Stimulated activated CD8-positive, alpha-beta memory T cell treated with anti-CD3 and anti-CD28 coated beads, Interleukin-15, amount 100 ng/mL, for 4 hours (primary cell): ENCODE measurements at places on chromosomes 5 and 9.

- DNase-seq = no peak
These were observed at the start of gene CDX1 for GRCh38 chr5:150166650-150167511. Gene CDX1 (plus strand): TSS chr5:150166778. CDS start chr5:150166877, 99 bp downstream.

GRCh38 chr5:10333154-10334006 is 20.1 kb upstream of the MARCHF6 start:
- DNase-seq = no peak

GRCh38 chr9:108060175-108060574 is 570.6 kb upstream of the KLF4 start:
- DNase-seq = no peak

DNA sequence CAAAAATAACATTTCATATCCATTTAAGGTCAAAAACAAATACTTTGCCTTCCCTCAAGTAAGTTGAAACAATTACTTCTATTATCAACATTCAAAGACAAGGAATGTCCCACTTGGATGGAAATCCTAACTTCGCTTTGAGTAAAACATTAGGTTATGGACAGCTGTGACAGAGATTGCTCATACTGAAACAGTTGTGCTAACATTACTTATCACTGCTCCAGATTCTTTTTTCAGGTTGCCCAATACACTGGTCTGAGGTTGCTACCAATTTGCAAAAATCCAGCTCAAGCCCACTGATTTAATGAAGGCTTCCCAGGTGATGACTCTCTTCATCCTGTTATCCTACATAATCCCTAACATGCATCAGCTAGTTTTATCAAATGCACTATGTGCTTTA is 98.3 kb downstream of the UBAP2 start:
- no peak for DNase-seq

- DNase-seq = no peak
These were observed 466.1 kb downstream of the SPATA31D1 start for GRCh38 chr9:82454509-82455190.

GRCh38 chr5:124064956-124065355 is 553.0 kb downstream of the CSNK1G3 start:
- no peak for DNase-seq

- DNase-seq = no peak
These were observed 19.2 kb upstream of the RICTOR start for GRCh38 chr5:39093352-39093751.

DNA sequence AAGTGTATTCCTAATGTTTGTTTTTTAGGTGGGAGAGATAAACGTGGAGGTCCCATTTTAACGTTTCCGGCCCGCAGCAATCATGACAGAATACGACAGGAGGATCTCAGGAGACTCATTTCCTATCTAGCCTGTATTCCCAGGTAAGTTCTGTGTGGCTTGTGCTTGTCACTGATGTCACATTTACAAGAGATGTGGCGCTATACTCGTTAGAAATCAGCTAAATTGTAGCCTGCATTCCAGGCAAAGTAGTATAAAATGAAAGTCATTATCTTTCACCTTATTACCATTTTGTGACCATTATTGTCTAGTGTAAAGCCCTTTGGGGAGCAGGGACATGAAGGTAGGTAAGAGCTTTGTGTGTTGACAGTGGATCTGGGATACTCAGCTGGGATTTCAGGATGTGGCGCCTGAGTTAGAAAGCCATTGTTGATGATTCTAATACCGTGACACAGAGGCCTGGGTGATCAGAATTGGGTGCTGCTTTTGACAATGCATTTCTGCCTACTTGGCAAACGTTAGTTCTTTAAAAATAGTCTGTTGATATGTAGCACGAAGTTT is 137.2 kb downstream of the TRIO start:
- DNase-seq = no peak

DNA sequence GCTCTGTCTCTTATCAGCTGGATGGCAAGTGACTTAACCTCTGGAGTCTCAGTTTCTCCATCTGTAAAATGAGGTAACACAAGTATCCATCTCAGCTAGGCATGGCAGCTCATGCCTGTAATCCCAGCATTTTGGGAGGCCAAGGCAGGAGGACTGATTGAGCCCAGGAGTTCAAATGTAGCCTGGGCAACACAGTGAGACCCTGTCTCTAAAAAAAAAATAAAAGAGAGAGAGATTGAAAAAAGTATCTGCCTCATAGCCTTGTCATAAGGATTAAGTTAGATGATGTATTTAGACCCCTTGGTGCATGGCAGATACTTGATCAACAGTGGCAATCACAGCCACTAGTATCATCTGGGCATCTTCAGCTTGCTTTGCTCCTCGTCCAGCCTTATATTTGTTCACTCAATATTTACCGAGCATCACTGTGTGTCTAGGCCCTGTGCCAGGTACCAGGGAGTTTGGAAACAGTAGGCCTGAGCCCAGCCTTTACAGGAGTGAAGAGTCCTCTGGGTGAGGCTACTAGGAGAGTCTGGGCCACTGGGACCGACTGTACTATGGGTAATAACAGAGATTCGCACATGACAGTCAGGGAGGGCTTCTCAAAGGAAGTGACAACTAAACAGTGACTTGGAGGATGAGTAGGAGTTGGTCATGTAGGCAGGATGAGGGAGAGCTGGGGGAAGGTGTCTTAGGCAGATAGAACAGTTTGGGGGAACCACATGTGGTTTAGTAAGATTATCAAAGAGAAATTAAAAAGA is 34.2 kb downstream of the CORO2A start:
- DNase-seq = no peak

GRCh38 chr5:180142824-180143610 is 66.0 kb downstream of the RASGEF1C start:
- DNase-seq = no peak

DNA sequence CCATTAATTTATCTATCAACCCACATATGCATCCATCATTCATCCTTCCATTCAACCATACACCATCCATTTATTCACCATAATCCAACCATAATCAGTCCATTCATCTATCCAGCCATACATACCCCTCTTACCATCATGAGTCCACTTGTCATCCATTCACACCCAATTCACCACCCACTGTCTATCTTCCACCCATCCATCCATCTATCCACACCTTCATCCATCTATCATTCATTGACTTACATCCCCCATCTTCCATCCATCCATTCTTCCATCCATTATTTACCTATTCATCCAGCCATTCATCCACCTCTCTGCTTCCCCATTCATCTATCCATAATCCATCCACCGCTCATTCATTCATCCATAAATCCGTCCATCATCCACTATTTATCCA is 17.8 kb downstream of the PAEP start:
- DNase-seq = no peak

DNA sequence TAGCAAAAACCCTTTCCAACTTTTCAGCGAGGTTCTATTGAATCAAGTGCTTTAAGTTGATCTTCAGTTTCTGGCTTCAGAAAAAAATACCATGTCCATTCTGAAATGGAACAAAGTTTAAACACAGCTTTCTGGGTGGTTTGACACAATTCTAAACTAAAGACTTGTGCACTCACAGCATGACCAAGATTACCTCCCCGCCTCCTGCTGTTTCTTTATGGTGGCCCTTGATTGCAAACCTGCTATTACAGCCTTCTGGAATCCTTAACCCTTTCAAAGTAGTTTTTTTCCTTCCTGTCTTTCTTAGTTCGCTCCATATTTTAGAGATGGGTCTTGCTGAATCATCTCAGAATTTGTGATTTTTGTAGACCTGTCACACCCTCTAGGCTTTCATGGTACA is 135.9 kb upstream of the FBN2 start:
- no peak for DNase-seq

GRCh38 chr5:38724301-38725030 is 121.3 kb upstream of the OSMR start:
- DNase-seq = no peak

GRCh38 chr5:115170134-115170928 is 623 bp upstream of the TRIM36 start:
- DNase-seq = no peak

- DNase-seq = no peak
These were observed 52.1 kb downstream of the TSSK1B start for GRCh38 chr5:113382731-113383130.

- no peak for DNase-seq
These were observed 55.3 kb upstream of the ALDH1B1 start for GRCh38 chr9:38337181-38337580.

- no peak for DNase-seq
These were observed 7.2 kb downstream of the HMGCS1 start for GRCh38 chr5:43305948-43306565.

GRCh38 chr5:139295346-139296057 is 2.0 kb downstream of the MATR3 start:
- no peak for DNase-seq

DNA sequence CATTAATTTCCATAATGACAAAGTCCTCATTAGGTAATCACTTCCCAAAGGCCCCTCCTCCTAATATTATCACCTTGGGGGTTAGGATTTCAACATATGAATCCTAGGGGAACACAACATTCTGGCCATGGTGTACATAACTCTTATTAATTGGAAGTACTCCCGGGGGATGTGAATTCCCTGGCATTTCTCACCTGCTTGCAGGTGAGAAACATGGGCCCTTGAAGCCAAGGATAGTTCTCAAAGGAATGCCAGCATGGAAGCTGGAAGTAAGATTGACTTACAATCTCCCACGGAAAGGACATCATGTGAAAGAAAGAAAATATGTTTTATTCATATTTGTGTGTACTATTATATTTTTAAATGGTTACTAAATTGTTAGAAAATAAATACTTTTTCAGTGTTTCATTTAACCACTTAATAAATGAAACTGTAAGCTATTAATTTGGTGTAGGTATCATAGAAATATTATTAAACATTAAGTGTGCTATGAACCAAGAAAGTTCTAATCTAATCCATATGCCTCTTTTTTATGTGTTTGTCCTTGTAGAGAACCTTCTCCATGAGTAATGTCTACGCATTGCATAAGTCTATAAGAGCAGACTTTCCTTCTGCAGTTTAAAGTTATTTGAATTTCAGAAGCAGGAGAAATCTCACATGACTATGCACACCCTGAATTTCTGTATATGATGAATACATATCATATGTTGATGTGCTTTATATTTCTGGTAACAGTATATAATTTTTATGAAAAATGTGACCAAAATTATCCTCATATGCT is 59.4 kb downstream of the ANXA1 start:
- no peak for DNase-seq

GRCh38 chr9:96187151-96187555 is 114.8 kb downstream of the HSD17B3 start:
- no peak for DNase-seq
